ENCODE measurements at places on chromosomes 3 and 15. TPM values are rescaled to one million over a fixed set of nuclear protein-coding genes. Genes with fewer than 3 reads are reported as not detected.

DNA sequence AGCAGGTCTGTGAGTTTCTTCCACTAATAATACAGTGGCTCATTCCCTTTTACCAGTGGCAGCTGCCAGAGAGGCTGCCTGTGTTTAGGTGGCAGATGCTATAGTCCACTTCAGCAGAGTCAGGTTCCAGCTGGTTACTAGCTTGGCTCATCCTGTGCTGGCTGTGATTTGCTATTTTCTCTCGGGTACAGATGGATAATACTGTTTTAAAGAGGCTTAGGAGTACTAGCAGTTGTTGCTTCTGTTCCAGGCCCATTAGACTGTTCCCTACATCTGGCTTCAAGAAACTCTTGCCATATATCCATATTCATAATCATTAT is 41.0 kb downstream of the ZNF609 start:
- DNase-seq: no peak

DNA sequence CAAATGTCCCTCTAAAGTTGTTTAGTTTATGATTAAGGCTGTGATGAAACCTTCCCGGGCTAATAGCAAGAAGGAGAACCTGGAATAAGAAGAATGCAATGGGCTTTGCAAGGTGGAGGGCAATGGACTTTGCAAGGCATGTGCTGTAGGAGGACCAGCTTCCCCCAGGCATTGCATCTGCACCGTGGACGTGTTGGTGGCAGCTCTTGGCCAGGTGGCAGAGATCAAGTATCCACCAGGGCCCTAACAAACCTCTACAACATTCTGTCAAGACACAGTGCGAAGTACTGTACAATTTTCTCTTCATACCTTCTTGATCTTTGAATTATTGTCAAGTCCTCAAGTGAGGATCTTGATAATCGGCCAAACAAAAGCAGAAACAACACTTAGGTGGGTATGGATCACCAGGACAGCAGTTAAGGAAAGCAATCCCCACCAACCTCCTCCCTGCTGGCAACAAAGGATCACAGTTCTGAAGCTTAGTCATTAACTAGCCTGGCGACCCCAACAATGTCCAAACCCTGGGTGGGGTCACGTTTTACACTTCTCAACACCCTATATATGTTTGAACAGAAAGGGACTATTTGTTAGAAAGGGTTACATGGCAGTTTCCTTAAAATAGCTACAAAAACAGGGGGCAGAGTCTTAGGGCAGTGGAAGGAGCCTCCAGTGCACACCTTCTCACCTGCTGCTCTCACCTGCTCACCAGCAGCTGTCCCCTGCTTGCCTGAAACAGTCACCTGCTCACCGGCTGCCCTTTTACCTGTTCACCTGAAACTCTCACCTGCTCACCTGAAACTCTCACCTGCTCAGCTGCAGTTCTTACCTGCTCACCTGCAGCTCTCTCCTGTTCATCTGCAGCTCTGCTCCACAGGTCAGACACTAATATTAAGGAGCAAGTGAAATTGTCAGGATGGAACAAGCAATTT is 137.9 kb upstream of the LIPC start:
- no peak for DNase-seq

- peak; percentile 38 for DNase-seq
These were observed 286.9 kb upstream of the TBL1XR1 start for GRCh38 chr3:177484206-177484605.

DNA sequence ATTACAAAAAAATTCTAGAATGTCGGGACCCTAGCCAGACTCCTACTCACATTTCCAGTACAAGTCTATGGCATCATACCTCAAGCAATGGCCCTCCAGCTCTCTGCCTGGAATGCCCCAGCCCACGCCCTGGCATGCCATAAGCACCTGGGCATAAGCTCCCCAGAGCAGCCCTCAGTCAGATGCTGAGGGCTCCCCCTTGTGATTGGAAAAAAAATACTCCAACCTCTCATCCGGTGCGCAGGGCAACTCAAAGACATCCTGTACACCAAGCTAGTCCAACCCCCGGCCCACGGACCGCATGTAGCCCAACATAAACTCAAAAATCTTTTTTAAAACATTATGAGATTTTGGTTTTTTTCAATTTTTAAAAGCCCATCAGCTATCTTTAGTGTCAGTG is 115.4 kb downstream of the NEK10 start:
- peak; percentile 13 for DNase-seq

DNA sequence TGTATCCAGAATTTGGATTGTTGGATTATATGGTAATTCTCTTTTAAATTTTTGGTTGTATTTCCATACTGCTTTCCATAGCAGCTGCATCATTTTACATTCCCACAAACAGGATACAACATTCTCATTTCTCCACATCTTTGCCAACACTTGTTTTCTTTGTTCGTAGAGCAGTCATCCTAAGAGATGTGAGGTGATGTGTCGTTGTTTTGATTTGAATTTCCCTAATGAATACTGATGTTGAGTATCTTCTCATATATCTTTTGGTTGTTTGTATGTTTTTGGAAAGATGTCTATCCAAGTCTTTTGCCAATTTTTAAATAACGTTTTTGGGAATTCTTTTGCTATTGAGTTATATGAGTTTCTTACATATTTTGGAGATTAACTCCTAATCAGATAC is 93.6 kb downstream of the GMNC start:
- DNase-seq: no peak

LRRC34 gene
- total RNA-seq: 1.0 TPM

GXYLT2 gene
- total RNA-seq: 62.6 TPM

RNU6-1 gene
- total RNA-seq: not detected

TMEM43 gene
- 79.2 TPM for total RNA-seq

INKA1 gene
- 2.7 TPM for total RNA-seq

RYR3 gene
- total RNA-seq: 1.5 TPM

All from astrocyte (in vitro differentiated cells and primary cell).